ENCODE measurements at places on chromosomes 2 and 18. TPM values are rescaled to one million over a fixed set of nuclear protein-coding genes. Genes with fewer than 3 reads are reported as not detected.

Gene PLEKHA3
- 9.7 TPM for total RNA-seq

Gene PRSS56
- not detected for total RNA-seq

Gene STRN
- total RNA-seq = 23.4 TPM

Gene CYP27A1
- total RNA-seq = 31.6 TPM

Gene RNF181
- total RNA-seq = 124 TPM

Gene GPR55
- not detected for total RNA-seq

Gene KIF1A
- total RNA-seq = not detected

Gene GLI2
- 4.9 TPM for total RNA-seq
